Prostate gland (tissue), 2 donors: ENCODE measurements at places on chromosomes 7 and 10. TPM values are rescaled to one million over a fixed set of nuclear protein-coding genes. Genes with fewer than 3 reads are reported as not detected.

Gene ERVW-1
- total RNA-seq, result not detected

Gene UCN3
- total RNA-seq, result not detected

Gene LIPM
- not detected for total RNA-seq

Gene NPC1L1
- total RNA-seq, result 0.11 TPM

Gene FFAR4
- not detected for total RNA-seq

GRCh38 chr10:101287183-101287996 lies 58.1 kb upstream of the LBX1 start:
- H3K4me3 ChIP-seq, result no peak overlapping the region
- no peak overlapping the region for H3K27ac ChIP-seq
- no peaks in the 10 kb centered on the region for H3K36me3 ChIP-seq
- peaks cover 4% of the 10 kb centered on the region for H3K27me3 ChIP-seq
- DNase-seq, result no peak

DNA sequence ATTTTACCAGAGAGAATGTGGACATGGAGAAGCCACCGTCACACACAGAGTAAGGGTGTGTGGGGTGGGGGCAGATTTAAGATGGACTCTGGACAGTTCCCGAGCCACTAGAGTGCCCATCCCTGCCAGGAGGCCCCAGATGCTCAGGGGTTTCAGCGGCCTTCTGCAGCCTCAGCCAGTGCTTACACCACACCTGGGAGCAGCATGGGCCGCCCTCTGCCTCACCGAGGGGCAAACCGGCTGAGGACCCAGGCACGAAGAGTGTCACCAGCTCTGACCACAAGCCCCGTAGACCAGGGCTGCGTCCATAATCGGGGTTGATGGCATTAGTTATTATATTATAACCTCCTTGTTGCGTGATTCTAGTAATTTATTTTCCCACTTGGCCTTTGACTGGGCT lies 6.7 kb upstream of the MNX1 start:
- no peak overlapping the region for H3K27ac ChIP-seq
- H3K4me3 ChIP-seq, result no peak overlapping the region
- H3K27me3 ChIP-seq, result peaks cover 50% of the 10 kb centered on the region
- no peaks in the 10 kb centered on the region for H3K36me3 ChIP-seq
- DNase-seq, result no peak
- H3K4me1 ChIP-seq, result peaks cover 5% of the 10 kb centered on the region

- H3K36me3 ChIP-seq, result no peaks in the 10 kb centered on the region
- H3K4me1 ChIP-seq, result no peaks in the 10 kb centered on the region
- H3K27ac ChIP-seq, result no peak overlapping the region
These were observed 34.6 kb upstream of the HSPA12A start for GRCh38 chr10:116777006-116777405.

- no peak overlapping the region for H3K4me3 ChIP-seq
- H3K27me3 ChIP-seq, result no peaks in the 10 kb centered on the region
- no peak for DNase-seq
- H3K27ac ChIP-seq, result no peak overlapping the region
These were observed 93.0 kb upstream of the TMEM72 start for GRCh38 chr10:44818041-44818649.

- H3K27ac ChIP-seq, result no peak overlapping the region
- no peaks in the 10 kb centered on the region for H3K27me3 ChIP-seq
- DNase-seq, result no peak
- no peaks in the 10 kb centered on the region for H3K36me3 ChIP-seq
These were observed 34.5 kb upstream of the GATAD1 start for GRCh38 chr7:92412745-92413144.

DNA sequence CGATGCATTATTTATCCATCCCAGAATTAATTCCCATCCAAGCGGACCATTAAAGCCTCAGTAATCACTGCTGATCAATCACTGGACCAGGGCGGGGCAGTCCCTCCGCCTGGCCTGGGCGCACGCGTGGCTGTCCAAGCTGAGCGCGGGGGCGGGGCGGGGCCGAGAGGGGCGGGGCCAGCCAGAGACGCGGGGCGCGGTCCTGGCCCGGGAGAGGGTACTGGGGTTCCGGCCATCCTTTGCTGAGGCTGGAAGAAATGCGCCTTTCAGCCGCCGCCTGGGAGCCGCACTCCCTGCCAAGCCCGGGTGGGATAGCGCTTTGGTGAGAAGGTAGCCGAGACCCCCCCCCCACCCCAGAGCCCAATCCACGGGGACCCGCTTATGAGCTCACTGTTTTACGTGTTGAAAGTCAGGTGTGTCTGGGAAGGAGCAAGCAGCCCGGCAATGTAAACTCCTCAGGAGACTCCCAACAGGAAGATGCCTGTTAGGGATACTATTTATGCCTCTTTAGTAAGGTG lies at the start of gene ARHGAP22:
Gene ARHGAP22 (minus strand): TSS at position 83 of the 518 bp plus-strand sequence. CDS start 277 bp downstream, outside the sequence.
- H3K27ac ChIP-seq, result no peak within 1 kb of the TSS
- no peaks in the 10 kb centered on the region for H3K36me3 ChIP-seq
- no peak for DNase-seq

- no peak overlapping the region for H3K27ac ChIP-seq
- DNase-seq, result no peak
- no peaks in the 10 kb centered on the region for H3K36me3 ChIP-seq
- no peak overlapping the region for H3K4me3 ChIP-seq
- H3K27me3 ChIP-seq, result no peaks in the 10 kb centered on the region
These were observed 84.0 kb upstream of the NPY start for GRCh38 chr7:24199978-24200377.

DNA sequence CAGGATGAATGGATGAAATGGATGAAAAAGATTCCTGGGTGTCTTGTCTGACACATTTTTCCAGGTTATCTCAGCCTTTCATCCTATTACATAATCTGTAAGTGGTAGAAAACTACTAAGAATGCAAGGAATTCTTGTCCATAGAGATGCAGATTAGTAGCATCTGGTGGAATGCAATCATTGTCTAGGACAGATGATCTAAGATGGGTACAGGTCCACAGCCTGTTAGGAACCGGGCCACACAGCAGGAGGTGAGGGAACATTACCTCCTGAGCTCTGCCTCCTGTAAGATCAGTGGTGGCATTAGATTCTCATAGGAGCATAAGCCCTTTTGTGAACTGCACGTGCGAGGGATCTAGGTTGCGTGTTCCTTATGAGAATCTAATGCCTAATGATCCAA lies 225.0 kb downstream of the CALN1 start:
- no peaks in the 10 kb centered on the region for H3K4me1 ChIP-seq
- DNase-seq, result no peak
- no peaks in the 10 kb centered on the region for H3K36me3 ChIP-seq
- no peak overlapping the region for H3K4me3 ChIP-seq
- H3K27me3 ChIP-seq, result no peaks in the 10 kb centered on the region
- no peak overlapping the region for H3K27ac ChIP-seq

DNA sequence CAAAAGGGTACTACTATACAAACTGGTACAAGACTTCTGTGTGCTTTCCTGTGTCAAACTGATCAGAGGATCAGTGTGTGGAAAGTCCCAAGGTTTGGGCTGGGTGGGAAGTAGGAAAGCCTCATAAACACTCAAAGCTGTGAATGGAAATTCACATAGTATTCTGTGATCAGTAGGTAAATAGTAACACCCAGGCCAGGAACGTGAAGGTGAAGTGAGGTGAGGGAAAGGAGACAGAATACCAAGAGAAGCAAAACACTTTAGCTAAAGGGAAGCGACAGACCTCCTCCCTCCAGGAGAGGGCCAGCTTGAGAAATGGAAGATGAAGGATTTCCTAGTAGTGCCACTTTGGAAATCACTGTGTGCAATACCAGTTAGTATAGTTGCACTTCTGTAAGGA lies 451.9 kb downstream of the KCNMA1 start:
- H3K27ac ChIP-seq, result no peak overlapping the region
- no peaks in the 10 kb centered on the region for H3K4me1 ChIP-seq
- no peak for DNase-seq

- no peaks in the 10 kb centered on the region for H3K36me3 ChIP-seq
- H3K4me3 ChIP-seq, result no peak overlapping the region
- H3K4me1 ChIP-seq, result no peaks in the 10 kb centered on the region
- DNase-seq, result no peak
- H3K27me3 ChIP-seq, result no peaks in the 10 kb centered on the region
These were observed 73.9 kb upstream of the PTN start for GRCh38 chr7:137417464-137417863.
